ENCODE measurements at places on chromosomes 2 and 18.

DNA sequence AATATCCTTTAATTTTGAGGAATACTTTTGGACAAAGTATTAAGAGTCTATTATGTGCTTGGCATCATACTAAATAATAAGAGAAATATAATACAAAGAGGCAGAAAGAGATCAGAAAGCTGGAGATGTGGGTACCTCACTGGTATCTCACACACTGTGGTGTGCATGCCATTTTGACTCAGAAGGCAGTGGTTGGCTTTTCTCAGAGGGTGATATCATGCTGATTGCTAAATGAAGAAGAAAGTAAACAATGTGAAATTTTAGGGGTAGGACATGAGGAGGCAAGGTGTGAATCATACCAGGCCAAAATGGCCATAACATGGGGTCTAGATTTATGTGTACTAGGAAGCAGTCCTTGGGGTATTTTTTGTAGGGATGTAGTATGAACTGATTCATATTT lies 16.6 kb upstream of the SPOPL start:
- no peak for DNase-seq

- DNase-seq = no peak
Measured at GRCh38 chr2:14751581-14751980, 119.1 kb downstream of the LRATD1 start.

GRCh38 chr2:104977958-104978357 lies 59.9 kb upstream of the MRPS9 start:
- DNase-seq = no peak

- no peak for DNase-seq
Measured at GRCh38 chr2:238589591-238590460, 163.1 kb downstream of the ASB1 start.

GRCh38 chr2:127275356-127275755 lies 18.6 kb downstream of the ERCC3 start:
- DNase-seq = no peak

DNA sequence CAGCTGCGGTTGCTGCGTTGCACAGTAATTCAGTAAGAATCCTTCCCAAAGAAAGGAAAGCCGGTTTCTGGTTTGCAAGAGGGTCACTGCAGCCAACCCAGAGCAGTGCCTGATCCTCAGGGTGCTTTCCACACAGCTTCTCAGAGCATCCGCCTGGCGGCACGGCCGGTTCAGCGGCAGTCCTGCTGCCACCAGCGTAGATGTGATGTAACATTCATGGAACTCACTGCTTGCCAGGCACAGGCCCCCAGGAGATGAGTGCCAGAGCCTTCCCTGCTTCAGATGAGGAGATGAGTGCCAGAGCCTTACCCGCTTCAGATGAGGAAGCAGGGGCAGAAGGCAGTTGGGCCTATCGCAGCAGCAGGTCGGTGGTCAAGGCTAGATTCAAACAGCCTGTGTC lies 230.2 kb downstream of the GBX2 start:
- no peak for DNase-seq

GRCh38 chr2:42792583-42793333 lies at the start of gene HAAO:
Gene HAAO, minus strand, starts transcription at chr2:42792583. Its CDS starts 47 bp downstream, at chr2:42792536.
- peak; percentile 59 for DNase-seq

DNA sequence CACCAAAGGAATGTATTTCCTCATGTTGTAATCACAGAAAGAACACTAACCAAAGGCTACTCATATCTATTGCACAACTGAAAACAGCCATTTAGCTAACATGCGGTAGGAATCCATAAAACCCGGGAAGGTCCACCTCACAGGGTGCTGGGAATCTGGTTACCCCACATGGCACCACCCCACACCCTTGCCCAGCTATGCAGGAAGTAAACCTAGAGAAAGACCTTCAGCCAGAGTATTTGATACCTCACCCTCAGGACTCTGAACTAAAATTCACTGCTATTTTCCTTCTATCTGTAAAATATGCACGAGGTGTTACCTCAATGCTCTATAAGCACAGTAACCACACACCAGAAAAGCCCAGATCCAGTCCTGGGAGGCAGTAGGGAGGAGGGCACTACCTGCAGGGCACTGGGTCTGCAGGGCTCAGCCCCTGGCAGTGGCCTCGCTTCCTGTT lies 45.8 kb downstream of the PTPN2 start:
- DNase-seq = no peak

DNA sequence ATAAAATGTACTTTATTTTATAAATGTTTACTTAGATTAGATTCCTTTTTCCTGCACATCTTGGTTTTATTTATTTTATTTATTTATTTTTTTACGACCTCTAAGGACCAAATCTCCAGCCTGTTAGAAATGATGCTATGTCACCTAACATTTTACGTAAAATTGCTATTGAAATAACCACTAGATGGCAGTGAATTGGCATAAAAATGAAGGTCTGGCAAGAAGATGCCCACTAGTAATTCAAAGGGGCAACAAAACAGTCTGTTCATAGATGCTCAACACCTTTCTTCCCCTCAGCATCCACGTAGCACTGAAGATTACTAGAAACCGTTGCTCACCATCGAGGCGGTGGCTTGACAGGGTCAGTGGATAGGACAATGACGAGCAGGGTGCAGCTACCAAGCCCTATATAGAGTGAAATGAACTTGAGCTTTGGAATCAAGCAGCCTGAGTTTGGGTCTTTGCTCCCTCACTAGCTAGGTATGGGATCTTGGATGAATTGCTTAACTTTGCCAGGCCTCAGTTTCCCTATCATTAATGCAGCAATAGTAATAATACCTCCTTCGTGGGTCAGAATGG lies 128.7 kb upstream of the L3MBTL4 start:
- DNase-seq = no peak

DNA sequence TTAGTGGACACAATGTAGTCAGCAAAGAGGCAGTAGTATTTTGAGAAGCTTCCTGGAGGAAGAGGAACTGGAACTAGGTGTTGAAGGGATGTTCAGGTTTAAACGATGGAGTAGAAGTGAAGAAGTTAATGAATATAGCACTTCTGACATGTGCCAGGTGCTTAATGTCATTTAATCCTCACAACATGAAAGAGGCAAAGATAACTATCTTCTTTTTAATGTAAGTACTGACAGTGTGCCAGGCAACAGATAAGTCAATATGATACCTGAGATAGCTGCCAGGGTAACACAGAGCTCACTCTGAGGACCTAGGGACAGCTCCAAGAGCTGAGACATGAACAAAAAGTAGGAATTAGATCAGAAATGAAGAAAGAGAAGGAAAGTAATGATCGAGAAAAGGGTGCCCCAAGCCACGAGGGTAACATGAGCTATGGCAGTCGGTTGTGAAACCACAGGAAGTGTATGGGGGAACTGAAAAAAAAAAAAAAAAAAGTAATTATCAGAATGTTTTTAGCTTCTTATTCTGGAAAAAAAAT lies 140.7 kb downstream of the RNF144A start:
- DNase-seq = no peak

DNA sequence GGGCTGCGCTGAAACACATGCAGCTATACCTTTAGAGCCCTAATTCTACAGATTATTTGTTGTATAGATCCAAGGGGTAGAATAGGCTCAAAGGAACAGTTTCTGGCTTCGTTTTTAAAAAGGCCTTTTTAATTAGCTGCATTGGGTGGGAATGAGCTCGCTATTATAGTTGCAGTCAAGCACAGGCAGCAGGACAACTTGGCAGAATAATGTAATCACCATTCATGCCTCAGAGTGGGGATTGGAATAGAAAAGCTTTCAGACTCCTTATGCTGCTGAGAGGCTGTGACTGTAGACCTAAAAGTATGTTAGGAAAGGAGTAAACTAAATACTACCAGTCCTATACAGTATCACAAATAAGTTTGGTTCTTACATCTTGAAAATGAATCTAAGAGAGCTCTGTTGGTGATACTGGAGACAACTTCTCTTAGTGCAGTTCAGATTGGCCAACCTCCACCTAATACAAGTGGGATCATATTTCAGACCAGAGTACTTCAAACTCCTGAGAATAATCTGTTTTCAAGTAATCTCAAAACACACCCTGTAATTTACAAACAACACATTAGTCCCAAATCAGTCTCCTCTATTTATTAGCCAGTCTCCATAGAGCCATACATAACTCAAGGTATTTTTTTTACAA lies 121.4 kb downstream of the ANTXR1 start:
- no peak for DNase-seq

DNA sequence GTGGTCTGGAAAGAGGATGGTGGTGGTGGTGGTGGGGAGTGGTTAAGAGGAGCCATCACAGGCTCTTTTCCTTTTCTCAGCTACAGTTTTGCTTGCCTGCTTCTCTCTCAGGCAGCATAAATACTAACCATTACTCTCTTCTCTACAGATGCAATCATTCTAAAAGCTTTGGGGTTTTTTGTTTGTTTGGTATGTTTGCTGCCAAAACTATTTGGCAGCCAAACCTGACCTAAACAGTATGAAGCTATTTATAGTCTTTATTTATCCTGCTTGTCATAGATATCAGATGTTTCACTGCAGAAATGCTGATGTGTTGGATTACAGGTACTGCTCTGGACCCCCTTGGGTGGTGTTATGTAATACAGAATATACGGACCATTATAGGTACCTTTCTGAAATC lies 15.3 kb downstream of the SIX3 start:
- no peak for DNase-seq

DNA sequence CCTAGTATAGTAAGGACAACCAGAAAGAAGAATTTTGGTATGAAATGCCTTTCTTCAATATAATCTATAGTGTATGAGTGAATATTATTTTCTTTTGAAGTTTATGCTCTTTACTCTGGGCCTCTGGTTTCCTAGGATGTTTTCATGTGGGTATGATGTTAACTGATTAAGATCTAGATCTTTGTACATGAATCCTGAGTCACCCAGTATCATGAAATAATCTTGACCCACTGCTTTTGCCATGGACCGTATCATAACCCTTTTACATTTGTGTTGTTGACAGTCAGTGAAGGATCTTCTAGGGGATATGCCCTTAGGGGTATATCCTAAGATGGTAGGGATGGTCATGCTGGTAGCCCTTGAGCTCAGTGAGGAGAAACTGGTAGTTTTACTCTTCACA lies 100.3 kb downstream of the RAB3GAP1 start:
- no peak for DNase-seq

DNA sequence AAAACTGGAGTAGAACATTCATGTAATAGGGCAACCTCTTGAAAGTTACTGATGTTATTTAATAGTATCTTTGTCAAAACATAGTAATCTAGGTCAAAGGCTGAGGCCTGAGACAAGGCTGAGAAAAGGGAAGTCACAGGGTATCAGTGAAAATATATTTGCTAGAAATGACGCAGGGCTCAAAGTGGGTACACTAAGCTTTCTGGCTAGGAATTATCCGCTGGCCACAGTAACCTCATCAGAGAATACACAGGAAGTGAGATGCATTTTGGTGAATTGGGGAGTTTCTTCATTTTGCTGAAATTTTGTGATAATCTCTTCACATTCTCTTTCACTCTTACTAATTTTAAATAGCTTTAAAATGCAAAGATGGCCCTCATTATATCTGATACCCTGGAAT lies 206.8 kb downstream of the OTX1 start:
- DNase-seq = no peak

DNA sequence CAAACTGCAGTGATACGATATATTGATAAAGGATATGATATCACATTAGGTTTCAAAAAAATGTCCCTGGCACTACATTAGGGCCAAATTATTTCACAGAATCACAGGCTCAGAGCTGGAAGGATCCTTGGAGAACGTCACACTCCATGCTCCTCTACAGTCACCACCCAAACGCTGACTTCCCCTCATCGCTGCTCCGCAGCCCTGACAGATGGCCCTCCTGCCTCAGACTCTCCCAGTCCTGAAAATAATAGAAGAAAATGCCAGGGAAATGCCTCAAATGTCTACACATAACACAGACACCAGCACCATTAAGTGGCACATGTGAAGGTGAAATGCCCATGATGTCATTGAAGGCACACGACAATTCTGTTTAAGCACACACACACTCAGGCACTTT lies 72.0 kb downstream of the ZNF521 start:
- DNase-seq = no peak

DNA sequence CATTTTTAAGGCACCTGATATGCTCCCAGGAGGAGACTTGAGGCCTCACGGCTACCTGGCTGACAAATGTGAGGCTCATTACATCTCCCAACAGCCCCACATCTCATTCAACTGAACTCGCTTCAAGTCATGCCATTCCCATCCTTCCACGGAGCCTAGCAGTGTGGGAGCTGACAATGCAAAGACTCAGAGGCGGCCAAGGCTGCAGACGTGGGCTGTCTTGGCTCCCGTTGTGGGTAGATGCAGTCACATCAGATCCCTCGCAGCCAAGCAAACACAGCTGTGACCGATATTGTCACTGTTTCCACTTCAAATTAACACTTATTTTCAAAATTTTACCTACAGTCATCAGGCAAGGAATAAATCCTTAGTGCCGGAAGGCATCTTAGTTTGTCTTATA lies 64.0 kb upstream of the TRIB2 start:
- DNase-seq = no peak

All from activated B cell treated with CpG ODN at 0.5 μM for 24 hours (primary cell).